ENCODE measurements at places on chromosomes 1 and 21.

DNA sequence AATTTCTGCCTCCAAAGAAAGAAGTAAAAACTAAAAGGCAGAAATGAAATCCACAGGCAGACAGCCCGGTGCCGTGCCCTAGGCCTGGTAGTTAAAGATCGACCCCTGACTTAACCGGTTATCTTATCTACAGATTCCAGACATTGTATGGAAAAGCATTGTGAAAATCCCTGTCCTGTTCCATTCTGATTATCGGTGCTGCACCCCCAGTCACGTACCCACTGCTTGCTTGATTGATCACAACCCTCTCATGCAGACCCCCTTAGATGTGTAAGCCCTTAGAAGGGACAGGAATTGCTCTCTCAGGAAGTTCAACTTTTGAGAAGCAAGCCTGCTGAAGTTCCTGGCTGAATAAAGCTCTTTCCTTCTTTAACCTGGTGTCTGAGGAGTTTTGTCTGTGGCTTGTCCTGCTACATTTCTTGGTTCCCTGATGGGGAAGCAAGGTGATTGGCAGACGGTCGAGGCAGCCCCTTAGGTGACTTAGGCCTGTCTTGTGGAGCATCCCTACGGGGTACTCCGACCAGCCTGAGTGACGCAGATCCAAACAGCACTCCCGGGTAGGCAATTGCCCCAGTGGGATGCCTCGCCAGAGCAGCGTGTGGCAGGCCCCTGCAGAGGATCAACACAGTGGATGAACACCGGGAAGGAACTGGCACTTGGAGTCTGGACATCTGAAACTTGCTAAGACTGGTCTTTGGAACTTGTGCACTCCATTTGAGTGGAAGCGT lies 111.2 kb upstream of the PPM1J start:
- no peak for DNase-seq

DNA sequence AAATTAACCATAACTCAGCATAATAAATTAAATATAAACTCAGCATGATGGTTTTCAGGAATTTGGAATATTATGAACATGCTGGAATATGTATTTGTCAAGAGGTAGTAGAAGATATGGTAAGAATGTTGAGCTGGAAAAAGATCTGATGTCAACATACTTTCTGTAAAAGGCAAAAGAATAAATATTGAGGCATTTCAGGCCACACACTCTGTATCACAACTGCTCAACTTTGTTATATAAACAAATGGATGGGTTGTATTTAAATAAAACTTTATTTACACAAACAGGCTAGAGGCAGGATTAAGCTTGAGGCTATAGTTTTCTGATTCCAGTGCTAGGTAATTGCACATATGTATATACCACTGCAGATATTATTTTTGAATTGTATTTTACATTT lies 1409.4 kb downstream of the MRPL39 start:
- no peak for DNase-seq

GRCh38 chr1:197695961-197696360 lies 79.3 kb downstream of the DENND1B start:
- no peak for DNase-seq

DNA sequence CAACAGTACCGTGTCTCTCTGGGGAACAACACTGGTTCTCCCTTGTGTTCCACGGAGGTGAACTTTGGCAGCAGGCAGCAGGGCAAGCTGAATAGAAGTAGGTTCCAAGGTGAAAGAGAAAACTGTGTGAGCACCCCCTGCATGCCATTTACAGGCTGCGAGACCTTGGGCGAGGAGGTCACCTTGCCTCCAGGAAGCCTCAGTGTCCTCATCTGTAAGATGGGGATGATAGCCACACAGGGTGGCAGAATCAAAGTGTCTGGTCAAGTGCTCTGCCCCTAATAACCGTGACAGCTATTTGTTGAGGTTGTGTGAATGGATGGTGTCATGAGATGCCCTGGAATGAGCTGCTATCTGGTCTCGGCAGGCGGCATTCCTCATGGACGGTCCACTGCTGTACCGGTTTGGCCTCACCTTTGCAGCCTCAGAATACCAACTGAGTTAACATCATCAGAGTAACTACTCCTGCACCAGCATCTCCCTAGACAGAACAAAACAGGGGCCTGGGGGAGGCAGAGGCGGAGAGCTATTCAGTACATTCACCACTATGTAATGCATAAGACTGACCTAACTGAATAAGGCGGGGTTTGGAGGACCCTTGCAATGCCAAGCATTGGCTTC lies 7.4 kb upstream of the KLHDC7A start:
- DNase-seq, result no peak

DNA sequence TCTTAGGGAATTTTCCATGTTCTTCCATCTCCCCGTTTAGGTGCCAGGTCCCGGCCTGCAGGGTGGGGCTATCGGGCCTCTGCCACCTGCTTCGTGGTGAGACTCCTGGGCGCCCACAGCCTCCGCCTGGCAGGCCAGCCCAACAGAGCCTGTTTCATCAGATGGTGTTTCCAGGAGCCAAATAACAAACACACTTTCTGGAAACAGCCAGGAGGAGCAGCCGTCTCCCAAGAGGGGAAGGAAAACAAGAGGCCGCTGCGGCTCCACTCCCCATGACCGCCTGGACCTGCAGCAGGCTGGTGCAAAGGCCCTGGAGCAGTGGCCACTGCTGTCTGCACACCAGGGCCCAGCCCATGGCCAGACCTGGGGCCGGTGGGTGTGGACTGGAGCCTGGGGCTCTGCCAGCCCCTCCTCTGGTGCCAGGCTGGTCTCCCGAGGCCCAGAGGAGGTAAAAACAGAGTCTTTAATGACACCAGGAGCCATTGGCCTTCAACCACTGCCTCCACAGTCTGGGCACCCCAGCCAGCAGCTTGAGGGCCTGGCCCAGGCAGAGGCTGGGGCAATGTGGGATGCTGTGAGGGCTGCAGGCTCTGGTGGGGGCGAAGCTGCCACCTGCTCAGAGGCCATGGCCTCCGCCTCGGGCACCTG lies 55.0 kb downstream of the SLX9 start:
- DNase-seq, result no peak

DNA sequence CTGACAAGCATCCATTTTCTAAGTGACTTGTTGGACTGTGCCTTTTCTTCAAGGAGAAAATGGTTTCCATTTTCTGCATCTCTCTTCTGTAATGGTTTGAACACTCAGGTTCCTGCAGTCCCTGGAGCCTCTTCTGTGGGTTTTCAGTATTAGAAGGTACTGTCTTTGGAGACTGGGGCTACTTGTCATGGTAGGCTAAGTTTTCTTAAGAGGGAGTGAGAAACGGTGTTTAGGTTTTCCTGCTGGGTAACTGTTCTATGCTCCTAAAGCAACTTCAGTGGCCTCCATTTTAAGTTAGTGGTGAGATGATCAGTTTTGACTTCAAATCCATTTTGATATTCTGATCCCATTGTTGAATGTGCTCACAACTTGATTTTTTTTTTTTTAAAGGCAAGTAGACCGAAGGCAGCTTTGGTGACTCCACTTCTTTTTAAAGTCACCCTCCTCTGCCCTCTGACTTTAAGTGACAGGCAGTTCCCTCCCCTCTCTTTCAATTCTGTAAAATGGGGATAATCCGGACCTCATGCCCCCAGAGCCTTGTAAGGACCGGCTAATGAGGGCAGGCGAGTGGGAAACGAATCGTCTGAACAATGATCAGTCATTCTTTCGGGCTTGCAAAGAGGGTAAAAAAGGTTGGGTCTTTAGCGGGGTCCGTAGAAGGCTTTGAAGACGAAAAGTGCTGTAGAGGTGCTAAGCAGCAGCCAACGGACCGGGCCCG lies 1.0 kb upstream of the ARID1A start:
- no peak for DNase-seq

GRCh38 chr21:34883491-34884271 lies 165.4 kb downstream of the RUNX1 start:
- no peak for DNase-seq

GRCh38 chr1:245181158-245181517 lies 26.4 kb downstream of the KIF26B start:
- no peak for DNase-seq

DNA sequence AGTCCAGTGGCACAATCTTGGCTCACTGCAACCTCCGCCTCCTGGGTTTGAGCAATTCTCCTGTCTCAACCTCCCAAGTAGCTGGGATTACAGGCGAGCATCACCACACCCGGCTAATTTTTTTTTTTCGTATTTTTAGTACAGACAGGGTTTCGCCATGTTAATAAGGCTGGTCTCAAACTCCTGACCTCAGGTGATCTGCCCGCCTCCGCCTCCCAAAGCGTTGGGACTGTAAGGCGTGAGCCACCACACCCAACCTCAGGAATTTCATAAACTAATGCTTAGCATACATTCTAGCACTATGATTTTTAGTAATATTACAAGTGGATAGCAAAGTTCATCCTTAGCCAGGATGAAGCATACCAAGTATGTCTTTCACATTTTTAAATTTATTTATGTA lies 8.7 kb downstream of the DNAJC11 start:
- DNase-seq, result no peak

GRCh38 chr1:173823781-173824314 lies 625 bp upstream of the DARS2 start:
- DNase-seq, result peak; percentile 7

DNA sequence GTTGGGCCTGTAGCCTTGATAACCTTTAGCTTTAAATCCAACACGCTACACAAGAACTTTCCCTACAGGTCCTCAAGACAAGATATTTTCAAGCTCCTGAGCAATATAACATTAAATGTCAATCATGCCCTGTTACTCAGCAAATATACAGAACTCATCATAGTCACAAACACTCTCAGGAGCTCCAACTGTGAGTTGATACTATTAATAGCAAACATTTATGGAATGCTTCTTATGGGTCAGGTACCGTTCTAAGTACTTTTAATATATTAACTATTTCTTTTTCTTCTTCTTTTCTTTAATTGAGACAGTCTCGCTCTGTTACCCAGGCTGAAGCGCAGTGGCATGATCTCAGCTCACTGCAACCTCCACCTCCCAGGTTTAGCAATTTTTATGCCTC lies 10.1 kb downstream of the EYA3 start:
- DNase-seq, result no peak

DNA sequence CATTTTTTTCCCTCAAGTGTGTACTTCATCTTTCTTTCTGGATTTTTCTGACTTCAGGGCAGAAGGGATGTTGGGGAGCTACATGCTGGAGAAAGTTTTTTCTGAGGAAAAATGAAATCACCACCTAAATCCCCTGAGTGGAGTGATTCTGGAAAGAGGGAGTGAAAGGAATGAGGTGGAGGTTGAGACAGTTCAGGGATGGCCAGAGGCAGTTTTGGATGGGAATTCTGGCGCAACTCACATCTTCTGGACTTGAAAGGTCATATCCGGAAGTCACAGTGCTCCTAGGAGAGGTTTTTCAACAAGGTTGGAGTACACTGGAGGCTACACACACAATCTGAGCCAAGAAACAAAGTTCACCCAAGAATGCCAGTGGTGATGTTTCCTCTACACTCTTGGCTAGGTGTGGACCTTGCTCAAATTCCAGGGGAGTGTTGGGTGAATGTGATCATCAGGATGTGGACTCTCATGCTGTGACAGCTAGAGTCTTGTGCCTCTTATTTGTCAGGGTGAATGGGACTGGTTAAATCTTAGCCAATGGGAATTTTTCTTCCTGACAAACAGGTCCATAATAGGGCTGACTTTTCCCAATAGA lies 161.5 kb downstream of the HLX start:
- DNase-seq, result no peak

- no peak for DNase-seq
Observed at GRCh38 chr1:15882665-15883064, 35.2 kb downstream of the SPEN start.

DNA sequence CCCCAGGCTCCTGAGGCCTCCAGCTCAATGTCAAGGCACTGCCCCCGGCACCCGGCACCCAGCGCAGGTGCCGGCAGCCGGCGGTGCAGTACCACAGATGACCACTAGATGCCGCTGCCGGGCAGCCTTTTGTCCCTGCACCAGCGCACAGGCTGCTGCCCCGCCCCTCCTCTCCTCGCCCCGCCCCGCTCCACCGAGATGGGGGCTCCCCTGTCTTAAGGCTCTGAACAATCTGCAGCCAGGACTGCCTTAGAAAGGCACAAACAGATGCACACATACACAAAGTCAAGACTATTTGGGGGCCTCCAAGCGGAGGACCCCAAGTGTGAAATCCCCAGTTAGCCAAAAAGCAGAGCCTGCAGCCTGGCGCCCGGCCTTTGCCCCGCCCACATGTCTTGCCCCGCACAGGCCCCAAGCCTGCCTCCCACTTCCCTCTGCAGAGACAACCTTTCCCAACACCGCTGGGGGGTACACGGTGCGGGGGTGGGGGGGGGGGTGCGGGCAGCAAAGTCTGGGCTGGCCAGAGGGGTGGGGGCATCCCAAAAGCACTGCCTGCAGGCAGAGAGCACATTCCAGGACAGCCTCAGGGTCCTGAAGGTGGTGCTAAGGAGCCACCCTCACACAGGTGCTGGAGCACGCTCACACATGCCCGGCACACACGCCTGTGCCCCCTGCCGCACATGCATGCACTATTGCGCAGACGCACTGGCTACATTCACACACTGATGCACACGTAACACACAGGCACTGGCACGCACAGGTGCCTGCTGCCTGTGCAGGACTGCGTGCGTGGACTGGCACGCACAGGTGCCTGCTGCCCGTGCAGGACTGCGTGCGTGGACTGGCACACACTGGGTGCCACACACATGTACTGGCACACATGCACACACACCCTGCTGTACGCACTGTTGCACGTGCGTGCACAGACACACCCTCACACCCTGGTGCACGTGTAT lies 37.1 kb downstream of the ARHGEF16 start:
- DNase-seq, result peak; percentile 47

DNA sequence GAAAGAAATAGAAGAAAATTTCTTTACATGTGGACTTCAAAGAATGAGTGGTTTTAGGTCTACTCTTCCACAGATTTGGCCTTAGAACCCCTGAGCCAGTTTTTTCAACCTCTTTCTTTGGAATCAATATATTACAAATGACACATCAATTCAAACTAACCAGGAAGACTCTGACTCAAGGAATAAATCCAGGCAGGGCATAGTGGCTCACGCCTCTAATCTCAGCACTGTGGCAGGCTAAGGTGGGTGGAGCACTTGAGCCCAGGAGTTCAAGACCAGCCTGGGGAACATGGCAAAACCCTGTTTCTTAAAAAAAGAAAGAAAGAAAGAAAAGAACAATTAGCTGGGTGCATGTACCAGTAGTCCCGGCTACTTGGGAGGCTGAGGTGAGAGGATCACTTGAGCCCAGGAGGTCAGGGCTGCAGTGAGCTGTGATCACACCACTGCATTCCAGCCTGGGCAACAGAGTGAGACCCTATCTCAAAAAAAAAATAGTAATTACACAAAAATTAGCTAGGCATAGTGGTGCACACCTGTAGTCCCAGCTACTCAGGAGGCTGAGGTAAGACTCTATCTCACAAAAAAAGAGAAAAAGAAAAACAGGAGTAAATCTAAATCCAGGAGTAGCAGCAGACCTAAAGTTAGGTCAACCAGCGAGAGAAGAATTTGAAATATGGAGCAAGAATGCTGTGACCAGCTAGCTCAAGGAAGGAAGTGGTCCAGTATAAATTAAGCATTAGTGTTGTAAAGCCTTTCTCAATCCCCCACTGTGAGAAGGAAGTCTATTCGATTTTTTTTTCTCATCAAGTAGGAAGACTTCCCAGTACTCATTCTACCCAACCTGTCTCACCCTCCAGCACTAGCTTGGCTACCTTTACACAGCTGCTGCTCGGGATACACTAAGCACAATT lies 1.9 kb downstream of the SORT1 start:
- DNase-seq, result no peak

- DNase-seq, result peak; percentile 45
Observed at GRCh38 chr21:46459356-46460112, 843 bp downstream of the DIP2A start.

- DNase-seq, result no peak
Observed at GRCh38 chr1:211912844-211913432, 82.4 kb upstream of the LPGAT1 start.

All from kidney capillary endothelial cell (primary cell).